ENCODE measurements at places on chromosomes 11 and 22.

GRCh38 chr11:116598556-116598955 is 174.2 kb downstream of the BUD13 start:
- no peak for ATAC-seq

- no peak for ATAC-seq
Measured at GRCh38 chr11:118679483-118679882, at the start of gene TREH. TSS of gene TREH (minus strand) at chr11:118679650. CDS start at chr11:118679627, 23 bp downstream.

GRCh38 chr11:57237204-57237681 is at the start of gene APLNR:
TSS of gene APLNR (minus strand) at chr11:57237250. CDS start at chr11:57237004, 246 bp downstream.
- ATAC-seq = peak; percentile 94

DNA sequence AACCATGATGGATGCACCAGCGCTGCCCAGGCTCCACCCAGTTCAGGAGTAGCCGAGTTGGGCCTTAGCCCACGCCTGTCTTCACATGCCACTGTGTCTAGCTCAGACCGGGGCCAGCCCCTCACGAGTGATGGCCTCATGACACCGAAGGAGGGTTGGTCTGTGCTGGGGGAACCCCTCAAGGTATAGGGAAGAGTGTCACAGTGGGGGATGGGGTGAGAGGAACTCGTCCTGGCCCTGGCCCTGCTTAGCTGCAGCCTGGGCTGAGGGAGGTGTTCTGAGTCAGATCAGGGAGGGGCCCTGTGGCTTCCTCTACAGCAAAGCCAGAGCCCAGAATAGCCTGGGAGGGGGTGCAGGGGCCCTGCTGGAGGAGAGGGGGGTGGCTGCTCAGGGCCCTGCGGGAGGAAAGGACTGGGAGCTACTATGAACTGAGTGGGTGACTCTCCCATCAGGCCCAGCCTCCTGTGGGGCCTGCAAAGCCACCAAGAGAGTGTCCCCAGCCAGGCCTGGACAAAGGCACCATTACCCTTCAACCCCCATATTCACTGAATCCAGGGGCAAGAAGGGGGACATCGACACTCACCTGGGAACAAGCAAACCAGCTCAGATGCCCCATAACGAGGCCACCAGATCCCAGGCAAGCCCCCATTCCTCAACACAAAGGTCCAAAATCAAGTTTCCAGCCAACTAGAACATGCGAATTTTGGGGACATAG is 41.2 kb downstream of the IGLL5 start:
- peak; percentile 25 for ATAC-seq
